ENCODE measurements at places on chromosomes 1 and 21.
A peak's percentile ranks its signal among the peaks of the same experiment; 100 is the strongest.

DNA sequence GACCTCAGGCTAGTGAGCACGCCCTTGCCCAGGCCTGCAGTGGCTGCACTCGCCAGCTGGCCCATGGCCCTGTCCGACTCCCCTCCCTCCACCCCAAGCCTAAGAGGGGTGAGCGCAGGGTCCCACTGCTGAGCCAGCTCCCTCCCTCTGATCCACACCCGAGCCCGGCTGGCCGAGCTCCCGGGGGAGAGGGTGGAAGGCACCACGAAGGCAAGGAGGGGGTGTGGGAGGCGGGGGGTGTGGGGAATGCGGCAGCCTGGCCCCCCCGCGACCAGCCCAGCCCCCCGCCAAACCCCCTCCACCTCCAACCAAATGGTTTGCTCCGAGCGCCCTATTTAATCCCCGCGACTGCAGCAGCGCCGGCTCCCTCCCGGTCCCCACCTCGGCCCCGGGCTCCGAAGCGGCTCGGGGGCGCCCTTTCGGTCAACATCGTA, at the start of gene CADM3:
Gene CADM3, plus strand, starts transcription at position 362 of the 434 bp plus-strand sequence. CDS start 151 bp downstream, outside the sequence.
- DNase-seq = no peak

- no peak for DNase-seq
Measured at GRCh38 chr1:188089461-188089860, 1260.7 kb downstream of the PLA2G4A start.

GRCh38 chr1:56535362-56535761, 44.0 kb downstream of the PLPP3 start:
- DNase-seq = no peak

- no peak for DNase-seq
Measured at GRCh38 chr1:82392513-82392912, 591.8 kb downstream of the ADGRL2 start.

DNA sequence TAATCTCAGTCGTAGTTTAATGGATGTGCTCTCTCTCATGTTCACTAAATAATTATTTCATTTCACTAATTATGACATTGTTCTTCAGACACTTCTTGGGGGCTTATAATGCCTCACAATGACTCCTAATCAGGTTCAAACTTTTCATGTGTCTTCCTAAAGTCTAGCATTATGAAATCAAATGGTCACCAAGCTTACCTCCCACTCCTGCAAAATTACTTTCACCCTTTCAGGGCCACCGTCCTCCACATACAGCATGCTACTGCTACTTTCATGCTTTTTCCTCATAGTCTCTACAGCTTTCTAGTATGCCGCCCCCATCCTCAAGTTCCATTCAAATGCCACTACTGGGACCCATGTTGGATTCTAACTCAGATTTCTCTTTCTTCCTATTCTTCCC, 59.8 kb upstream of the C1orf53 start:
- no peak for DNase-seq

GRCh38 chr1:92968138-92969032, 7.1 kb upstream of the DIPK1A start:
- no peak for DNase-seq

DNA sequence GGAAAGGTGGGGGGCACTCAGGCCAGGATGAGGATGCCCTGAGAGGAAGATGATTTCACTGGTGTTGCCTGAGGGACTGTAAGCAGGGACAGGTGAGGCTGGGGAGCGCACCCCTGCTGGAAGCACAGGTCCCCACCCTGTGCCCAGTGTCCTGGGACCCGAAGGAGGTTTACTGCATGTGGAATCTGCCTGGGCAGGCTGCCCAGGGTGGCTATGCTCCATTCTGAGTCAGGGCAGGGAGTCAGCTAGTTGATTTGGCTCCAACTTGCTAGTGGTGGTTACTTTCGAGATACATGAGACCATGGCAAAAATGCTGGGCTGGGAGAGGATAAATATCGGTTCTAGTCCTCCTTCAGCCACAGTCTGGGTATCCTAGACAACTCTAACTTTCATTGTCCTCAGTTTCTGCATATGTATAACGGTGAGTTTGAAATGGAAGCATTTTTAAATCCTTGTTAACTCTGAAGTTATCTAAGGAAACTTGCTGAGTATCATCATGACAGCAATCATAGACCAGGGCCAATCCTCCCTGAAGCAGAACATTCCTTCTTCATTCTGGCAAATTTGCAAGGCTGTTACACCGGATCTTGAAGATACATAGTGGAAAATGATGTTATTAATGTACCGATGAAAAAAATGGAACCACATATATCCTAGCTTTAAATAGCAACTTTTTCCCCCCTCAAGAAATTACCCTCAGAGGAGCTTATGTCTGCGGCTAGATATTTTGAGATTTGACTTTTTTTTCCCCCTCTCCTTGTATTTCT, 7.7 kb downstream of the TLR5 start:
- no peak for DNase-seq

DNA sequence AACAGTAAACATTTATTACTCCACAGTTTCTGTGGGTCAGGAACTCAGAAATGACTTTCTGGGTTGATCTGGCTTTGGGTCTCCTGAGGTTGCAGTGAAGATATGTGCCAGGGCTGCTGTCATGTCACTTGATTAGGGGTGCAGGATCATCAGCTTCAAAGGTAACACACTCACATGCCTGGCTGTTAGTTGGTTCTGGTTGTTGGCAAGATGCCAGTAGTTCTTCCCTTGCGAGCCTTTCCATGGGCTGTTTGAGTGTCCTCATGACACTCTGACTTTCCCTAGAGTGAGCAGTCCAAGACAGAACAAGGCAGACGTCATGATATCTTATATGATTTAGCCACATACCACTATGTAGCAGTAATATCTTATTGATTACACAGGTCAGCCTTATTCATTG, 1.8 kb downstream of the SWT1 start:
- DNase-seq = no peak

DNA sequence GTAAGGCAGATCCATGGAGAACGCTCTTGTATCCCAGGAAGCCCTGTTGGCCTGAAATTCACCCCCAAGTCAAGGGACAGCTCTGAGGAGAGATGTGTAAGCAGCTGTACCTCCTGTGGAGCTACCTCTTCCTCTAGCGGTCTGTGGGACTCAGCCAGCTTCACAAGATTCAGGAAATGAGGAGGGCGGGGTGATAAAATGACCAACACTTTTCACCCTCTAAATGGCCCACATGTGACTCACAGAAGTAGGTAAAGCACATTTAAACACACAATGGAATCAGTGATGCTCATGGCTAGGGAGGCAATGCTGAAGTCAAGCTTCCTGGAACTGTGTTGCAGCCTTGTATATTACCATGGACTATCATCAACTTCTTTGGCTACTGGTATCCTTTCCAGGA, at the start of gene SH2D1B:
Gene SH2D1B, minus strand, starts transcription at position 135 of the 400 bp plus-strand sequence. Its CDS starts 120 bp downstream, at position 15.
- DNase-seq = no peak

DNA sequence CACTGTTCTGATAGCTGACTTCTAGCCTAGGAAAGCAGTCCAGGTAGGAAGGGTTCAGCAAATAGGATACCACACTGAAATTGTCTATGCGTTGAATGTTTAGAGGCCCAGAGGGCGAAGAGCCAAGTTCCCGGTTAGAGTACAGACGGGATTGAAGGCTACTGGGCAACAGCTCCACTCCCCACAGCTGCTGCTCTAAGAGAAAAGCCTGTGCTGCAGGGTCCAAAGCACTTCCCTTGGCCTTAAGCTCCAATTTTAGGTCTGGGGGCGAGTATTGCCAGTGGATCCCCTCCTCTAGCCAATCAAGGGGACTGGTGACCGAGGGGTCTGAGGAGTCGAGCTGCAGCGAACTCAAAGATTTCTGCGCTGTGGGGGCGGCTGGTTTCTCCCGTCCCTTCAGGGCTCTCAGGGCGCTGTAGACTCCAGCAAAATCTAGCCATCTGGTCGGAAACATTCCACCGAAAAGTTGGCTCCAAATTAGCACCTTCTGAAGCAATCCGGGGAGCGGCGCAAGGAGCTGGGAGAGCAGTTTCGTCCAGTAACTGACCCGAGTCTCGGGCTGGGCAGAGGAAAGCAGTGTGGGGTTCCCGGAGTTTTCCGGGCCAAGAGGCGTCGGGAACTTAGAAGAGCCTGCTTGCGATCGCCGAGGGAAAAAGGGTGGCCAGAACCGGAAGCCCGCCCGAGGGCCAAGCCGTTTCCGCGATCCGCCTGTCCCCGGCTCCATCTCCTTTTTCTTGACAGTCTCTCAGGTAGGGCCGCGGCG, 748 bp downstream of the PPP1R15B start:
- peak; percentile 40 for DNase-seq

- DNase-seq = no peak
Measured at GRCh38 chr1:8017495-8018197, 8.5 kb downstream of the ERRFI1 start.

- no peak for DNase-seq
Measured at GRCh38 chr21:23743821-23744220, 1863.5 kb downstream of the MRPL39 start.

- DNase-seq = no peak
Measured at GRCh38 chr1:2115702-2116341, 65.6 kb downstream of the PRKCZ start.

GRCh38 chr21:37862536-37862935, 53.7 kb downstream of the KCNJ6 start:
- no peak for DNase-seq

DNA sequence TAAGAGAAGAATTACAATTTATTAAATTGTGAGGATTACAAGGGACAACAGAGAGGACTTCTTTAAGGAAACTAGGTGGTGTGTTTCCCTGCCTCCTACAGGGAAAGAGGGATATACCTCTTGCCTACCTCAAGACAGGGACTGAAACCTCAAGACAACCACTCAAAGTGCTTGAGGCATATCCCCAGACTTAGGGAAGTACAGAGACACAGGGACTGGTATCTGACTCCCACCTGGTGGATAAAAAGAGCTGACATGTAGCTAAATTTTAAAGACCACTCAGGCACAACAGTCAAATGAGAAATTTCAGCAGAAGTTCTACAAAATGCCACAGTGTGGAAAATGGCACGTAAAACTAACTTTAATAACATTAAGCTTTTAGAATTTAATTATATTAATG, 21.3 kb downstream of the DENND2C start:
- no peak for DNase-seq

GRCh38 chr1:27660300-27660835, 11.6 kb downstream of the IFI6 start:
- DNase-seq = no peak

- no peak for DNase-seq
Measured at GRCh38 chr1:156245451-156246232, 2.2 kb downstream of the PAQR6 start.

- DNase-seq = no peak
Measured at GRCh38 chr21:46017695-46018094, 36.1 kb downstream of the COL6A1 start.

GRCh38 chr1:155553349-155553748, 9.3 kb downstream of the ASH1L start:
- no peak for DNase-seq

DNA sequence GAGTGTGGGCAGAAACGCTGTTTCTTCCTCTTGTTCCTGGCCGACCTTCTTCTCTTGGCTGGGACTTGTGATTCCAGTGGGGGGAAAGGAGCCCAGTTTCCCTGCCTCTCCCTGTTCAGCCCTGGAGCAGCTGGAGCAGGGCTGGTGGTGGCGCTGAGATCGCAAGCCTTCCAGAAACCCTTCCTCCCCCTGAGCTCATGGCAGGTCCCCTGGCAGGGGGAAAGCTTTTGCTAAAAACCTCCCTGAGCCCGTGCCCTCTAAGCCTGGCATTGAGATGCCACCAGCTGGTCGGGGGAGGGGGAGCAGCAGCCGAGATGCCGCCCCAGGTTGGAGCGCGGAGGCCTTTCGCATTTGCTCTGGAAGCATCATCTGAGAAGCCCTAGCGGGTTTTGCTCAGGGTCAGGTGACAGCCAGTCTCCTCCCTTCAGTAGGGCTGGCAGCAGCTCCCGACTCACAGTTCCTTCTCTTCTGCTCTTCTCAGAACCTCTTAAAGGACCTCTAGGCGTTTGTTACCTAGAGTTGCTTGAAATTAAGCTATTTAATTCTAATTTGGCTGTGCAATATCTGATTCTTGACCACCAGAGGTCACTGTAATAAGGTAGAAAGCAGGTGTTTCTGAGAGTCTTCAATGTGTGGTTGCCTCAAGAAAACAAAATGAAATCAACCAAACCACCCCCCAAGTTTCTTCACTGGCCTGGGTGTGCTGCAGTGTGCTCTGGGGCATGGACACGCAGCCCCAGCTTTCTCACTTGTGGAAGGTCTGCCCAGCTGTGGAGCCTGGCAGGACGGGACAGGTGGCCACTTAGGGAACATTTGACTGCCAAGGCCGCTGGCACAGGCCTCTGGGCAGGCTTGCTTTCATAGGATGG, 257.3 kb downstream of the CAMTA1 start:
- DNase-seq = peak; percentile 1

DNA sequence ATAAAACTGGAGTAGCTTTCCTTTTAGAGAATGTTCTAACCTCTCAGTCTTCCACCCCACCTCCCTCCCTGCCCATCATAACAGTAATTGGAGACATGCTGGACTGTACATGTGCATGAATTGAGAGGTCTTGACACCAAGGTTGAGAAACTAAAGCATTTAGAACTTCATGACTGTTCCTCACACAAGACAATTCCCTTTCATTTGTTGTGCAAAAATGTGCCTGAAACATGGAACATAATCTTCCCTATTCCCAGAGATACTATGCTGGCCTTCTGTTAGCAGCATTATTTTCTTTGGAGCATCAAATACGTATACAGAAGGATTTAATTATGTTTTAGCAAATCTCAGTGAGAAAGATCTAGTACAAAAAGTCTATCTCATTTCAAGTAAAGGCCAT, 97.5 kb upstream of the KCNE2 start:
- DNase-seq = no peak

DNA sequence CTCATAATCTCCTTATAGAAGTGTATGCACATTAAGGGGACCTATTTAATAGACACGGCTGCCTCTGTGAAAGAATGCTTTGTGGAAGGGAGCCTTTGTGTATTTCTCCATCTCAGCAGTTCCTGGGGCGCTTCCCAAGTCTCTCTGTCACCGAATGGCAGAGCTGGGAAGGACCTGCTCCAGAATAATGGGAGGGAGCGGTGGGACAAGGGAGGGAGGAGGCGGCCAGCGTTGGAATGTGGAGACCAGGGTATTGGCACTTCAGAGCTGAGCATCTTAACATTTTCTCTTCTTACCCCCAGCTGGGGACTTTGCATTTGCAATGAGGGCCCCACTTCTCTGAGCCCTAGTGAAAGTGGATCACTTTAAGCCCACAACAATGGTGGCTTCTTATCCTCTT, 23.9 kb downstream of the CACHD1 start:
- no peak for DNase-seq

DNA sequence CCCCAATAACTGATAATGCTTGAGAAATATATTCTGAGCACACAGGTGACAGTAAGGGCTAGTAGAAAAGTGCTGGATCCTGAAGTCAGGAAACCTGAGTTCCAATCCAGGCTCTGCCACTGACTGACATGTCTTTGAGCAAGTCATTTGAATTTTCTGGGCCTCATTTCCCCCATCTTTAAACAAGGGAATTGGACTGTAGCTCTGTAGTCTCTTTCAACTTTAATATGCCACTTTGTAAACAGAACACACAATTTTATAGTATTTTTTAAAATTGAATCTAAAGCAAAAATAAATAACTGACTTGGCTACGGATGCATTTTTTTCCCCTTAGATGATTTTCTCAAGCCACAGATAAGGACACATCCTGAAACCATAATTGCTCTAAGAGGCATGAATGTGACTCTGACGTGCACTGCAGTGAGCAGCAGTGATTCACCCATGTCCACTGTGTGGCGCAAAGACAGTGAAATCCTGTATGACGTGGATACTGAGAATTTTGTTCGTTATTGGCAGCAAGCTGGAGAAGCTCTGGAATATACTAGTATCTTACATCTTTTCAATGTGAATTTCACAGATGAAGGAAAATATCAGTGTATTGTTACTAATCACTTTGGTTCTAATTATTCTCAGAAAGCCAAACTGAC, 37.0 kb downstream of the LRIG2 start:
- DNase-seq = no peak

GRCh38 chr1:171718216-171718615, 23.6 kb downstream of the VAMP4 start:
- no peak for DNase-seq

GRCh38 chr1:242718967-242719366, 194.5 kb upstream of the PLD5 start:
- DNase-seq = no peak
